ENCODE measurements at places on chromosomes 12 and 14. TPM values are rescaled to one million over a fixed set of nuclear protein-coding genes. Genes with fewer than 3 reads are reported as not detected.

ENDOU gene
- total RNA-seq, result not detected

DDX11 gene
- 17.2 TPM for total RNA-seq

C12orf54 gene
- total RNA-seq, result not detected

AQP5 gene
- 0.25 TPM for total RNA-seq

GRCh38 chr14:99132821-99133635, 139.0 kb downstream of the BCL11B start:
- DNase-seq, result no peak

DNA sequence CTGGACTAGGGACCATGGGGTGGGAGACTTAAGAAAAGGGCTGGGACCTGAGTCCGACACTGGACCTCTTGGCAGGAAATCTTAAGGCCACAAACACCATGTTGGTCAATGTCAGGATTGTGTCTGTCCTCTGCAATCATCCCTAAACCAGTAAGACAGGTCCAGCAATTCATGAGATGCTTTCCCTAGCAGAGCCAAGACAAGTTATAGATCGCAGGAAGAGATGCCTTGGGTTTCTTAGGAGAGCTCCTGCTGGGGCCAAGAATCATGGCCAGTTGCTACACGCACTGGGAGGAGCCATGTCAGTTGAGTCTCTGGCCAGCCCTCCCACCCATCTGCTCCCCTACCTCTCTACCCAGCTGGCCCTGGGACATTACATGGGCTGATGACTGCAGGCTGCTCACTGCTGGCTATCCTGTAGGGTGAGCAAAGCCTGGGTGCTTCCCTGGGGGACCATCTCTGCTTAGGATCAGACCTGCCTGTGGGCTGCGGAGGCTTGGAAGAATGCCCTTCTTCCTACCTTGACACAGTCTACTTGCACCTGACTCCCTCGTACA, 14.2 kb downstream of the PLEKHH1 start:
- no peak for DNase-seq

DNA sequence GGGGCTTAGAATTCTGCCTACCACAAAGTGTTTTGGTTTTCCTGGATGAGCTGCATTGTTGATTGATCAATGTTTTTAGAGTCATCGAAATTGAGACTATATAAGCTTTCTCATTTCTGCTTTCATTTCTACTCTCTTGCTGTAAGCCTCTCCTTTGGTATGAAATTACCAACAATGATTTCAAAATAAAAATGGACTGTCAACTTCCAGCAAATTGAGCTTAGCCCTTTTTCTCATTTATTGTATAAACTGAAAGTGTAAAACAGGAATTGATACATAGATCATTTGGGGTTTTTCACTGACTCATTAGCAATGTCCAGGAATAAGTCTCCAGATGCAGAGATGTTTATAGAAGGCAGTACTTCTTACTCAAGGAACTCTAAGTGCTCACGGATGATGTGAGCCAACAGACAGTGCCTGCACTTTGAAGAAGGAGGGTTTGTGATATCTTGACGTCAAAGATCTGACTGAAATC, 20.0 kb upstream of the PCNX1 start:
- peak; percentile 24 for DNase-seq

DNA sequence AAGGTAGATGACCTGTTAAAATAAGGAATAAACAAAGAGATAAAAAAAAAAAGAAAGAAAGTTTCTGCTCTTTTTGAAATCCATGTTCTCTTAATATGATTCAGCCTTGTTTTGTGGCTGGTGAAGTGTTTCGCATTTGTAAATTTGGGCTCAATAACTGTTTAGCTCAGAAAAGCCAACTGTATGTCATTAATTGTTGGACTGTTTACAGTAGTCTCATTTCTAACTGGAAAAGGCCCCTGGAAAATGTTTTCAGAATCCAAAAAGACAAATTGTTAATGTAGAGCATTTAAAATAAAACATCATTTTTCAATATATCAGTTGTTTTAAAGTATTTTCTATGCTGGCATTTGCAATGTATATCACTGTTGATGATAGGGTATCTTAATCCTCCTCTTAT, 47.4 kb upstream of the DYRK2 start:
- no peak for DNase-seq

DNA sequence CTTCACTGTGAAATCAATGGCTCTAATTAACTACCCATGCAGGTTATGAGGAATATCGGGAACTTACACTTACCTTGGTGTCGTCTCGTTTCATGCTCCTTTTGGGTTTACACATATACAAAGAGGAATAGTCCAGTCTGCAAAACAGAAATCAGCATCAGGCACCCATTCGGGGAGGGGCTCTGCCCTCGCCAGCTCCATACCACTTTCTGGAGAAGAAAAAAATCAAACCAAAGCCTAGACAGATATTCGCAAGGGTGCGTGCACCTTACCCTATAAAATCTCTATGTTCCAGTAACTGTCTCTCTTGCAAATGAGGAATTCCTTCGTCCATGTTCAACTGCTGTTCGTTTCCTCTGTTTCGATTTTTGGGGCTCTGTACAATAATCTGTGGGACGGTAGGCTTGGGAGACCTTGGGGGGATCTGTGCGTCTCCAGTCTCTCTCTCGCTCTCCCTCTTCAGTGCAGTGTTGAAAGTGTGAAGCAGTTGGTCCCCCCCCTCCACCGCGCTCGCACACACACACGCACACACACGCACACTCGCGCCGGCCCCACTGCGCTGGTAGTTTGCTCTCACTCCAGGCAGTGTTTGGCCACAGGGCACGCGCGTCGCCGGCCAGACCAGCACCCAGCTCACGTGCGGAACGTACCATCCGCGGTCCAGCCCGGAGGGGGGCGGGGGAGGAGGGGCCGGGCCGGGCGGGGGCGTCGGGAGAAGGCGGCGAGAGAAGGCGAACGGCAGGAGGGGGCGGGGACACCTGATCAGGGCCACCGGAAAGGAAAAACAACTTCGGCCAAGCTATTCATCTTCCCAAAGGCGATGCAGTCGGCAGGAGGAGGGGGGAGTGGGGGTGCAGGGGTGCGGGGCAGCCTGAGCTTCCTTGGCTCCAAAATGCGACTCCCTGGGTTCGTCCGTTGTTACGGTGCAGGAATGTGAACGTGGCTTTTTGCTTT, at the start of gene BHLHE41:
BHLHE41 (minus strand) TSS at position 592 of the 954 bp plus-strand sequence; CDS start at position 334, 258 bp downstream.
- DNase-seq, result peak; percentile 77

- peak; percentile 49 for DNase-seq
Observed at GRCh38 chr12:79688376-79689060, 2.2 kb downstream of the PAWR start.

DNA sequence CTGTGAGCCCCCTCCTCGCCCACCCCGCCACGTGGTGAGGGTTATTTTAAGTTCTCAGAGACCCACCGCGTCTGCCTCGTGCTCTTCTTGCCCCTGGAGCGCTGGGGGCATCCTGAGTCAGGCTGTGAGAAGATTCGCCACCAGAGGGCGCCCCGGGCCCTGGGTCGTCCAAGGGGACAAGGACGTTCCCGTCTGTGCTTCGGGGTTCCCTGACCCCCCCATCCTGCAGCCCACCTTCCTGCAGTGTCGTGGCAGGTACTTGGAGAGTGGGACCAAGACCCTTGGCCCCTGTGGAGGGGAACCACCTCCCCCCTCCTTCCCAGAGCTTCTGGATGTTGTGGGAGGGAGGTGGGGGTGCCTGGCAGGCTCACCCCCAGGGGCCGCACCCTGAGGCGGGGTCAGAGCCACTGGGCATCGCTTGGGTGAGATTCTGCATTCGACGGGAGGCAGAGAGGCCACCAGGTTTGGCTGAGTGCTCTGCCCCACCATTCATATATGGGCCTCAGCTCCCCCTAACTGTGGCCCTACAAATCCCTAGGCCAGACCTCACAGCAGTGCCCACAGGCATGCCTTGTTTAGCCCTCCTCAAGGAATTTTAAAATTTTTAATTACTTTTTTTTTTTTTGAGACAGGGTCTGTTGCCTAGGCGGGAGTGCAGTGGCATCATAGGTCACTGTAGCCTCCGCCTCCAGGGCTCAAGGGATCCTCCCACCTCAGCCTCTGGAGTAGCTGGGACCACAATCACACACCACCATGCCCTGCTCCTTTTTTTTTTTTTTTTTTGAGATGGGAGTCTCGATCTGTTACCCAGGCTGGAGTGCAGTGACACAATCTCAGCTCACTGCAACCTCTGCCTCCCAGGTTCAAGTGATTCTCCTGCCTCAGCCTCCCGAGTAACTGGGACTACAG, 17.0 kb downstream of the RHOF start:
- no peak for DNase-seq

DNA sequence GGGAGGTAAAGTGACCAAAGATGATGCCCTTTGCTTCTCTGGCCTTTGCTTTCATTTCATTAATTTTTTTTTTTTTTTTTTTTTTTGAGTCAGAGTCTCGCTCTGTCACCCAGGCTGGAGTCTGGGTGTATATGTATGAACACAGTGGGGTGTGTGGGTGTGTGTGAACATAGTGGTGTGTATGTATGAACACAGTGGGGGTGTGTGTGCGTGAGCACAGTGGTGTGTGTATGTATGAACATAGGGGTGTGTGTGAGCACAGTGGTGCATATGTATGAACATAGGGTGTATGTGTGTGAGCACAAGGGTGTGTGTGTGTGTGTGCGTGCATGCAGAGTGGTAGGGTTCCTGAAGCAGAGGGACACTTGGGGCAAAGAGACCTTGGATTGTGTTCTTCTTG, 9.6 kb downstream of the KLC1 start:
- DNase-seq, result no peak

GRCh38 chr14:39175445-39176262, 600 bp downstream of the PNN start:
- peak; percentile 54 for DNase-seq

- no peak for DNase-seq
Observed at GRCh38 chr14:87813211-87813610, 179.8 kb downstream of the GALC start.
